ENCODE measurements at places on chromosomes 4 and X.

GRCh38 chrX:10280071-10280470 is 123.3 kb downstream of the CLCN4 start:
- DNase-seq = no peak

DNA sequence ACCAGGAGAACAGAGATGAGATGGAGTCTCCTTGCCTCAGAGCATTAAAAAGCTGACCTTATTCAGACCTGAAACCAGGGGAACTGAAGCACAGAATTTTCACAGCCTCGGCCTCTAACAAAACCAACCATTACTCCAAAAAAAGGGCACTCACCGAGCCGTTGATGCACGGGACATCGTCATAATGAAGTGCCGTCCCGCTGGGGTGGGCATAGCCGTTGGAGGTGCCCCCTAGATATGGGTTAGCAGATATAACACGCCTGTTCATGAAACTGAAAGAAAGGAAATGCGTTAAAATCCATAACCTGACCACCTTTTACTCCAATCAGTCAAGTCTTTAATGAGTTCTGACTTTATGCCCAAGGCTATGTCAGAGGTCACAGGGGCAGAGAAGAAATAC is 153.6 kb downstream of the AFAP1 start:
- DNase-seq = no peak

DNA sequence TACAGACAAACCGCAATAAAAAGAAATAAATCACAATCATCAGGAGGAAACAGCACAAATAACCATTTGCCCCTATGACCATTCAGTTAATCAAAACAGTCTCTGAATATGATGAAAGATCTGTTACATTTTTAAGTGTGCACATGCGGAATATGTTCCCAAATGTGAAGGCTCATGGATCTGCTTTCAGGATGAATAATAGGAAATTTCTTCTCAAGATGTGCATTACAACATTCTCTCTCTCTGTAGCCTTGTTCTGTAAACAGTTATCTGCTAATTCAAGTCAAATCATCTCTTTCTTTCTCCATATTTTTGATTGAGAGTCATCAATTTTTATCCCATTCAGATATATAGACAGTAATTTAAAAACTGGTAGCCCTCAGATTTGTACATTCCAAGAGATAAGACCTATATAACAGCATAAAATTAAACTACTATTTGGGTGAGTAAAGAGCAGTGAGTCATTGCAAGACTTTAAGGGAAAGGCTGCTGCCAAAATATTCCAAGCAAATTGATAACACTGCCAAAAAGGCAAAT is 433.9 kb upstream of the ATOH1 start:
- no peak for DNase-seq

- DNase-seq = no peak
Measured at GRCh38 chrX:116694046-116694445, 231.3 kb upstream of the CT83 start.

DNA sequence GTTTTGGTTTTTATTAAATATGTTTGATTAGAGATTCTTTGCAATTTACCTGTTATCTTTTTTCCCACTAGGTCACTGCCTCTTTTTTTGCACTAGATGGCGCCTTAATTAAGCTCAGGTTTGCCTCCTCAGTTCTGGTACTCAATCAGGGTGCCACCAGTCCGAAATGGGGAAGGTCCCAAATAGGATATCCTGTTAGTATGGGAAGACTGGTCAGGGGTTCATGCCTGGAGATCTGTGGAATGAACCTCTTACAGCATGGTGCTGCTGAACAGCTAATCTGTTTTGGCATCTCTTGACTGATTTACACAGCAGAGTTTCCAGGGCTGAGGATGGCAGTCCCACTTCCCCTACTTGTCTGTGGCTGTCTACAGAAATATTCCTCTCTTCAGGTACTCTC is 24.2 kb upstream of the VSIG1 start:
- DNase-seq = no peak

- no peak for DNase-seq
Measured at GRCh38 chrX:148354916-148355315, 145.5 kb upstream of the AFF2 start.

GRCh38 chrX:54357414-54358377 is at the start of gene WNK3:
WNK3 (minus strand) TSS chrX:54358046.
- peak; percentile 63 for DNase-seq

- no peak for DNase-seq
Measured at GRCh38 chr4:101086801-101087586, 260.3 kb downstream of the PPP3CA start.

DNA sequence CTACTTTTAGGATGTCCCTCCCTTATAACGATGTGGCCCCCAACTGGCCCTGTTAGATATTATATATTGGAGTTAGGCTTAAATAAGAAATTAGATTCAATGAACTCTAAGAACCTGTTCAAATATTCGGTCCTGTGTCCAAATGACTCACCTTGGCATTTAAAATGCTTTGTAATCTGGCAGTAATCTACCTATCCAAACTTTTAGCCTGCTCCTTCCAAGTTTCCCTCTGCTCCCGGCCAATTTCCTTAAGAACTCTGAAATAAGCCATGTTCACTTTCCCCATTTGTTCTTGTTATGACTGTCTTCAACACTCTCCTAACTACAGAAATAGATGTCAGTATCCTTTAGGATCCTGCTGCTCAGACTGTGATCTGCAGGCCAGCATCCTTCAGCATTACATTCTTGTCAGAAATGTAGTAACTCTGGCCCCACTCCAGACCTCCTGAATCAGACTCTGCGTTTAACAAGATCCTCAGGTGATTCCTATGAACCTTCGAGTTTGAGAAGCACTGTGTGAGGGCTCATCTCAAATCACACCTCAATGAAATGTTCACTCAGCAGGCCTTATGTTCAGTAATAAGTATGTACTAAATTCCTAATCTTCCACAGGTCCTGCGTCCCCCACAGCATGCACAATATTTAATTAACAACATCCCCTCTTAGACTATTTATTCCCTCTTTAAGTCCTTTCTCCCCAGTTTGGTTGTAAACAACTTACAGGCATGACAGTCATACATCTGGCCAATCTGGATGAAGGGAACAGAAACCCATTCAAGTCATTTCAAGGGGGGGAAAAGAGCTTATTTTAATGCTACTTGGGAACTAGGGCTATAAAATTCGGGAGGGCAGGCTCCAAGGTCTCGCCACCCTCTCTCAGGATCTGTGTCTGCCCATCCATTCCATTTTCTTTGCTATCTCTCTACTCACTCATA is 3.0 kb downstream of the ATP8A1 start:
- DNase-seq = no peak

DNA sequence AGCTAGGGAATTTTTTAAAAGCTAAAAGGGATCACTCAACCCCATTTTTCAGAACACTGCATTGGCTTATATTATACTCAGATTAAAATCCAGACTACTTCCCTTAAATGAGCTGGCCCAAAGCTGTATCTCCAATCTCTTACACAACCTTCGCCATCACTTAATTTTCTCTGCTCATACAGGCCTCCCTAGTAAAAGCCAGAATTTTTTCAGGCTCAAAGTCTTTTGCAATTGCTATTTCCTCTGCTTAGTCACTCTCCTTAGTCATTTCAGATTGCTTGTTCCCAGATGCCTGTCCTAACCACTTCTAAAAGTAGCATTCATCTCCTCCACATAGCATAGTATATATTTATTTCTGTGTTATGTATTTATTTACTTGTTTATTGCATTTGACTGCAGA is 1587.9 kb upstream of the ADGRL3 start:
- DNase-seq = no peak

GRCh38 chr4:110049951-110050925 is 137.6 kb downstream of the EGF start:
- DNase-seq = peak; percentile 63

Data from activated CD8-positive, alpha-beta memory T cell treated with anti-CD3 and anti-CD28 coated beads, Interleukin-2, amount 50 U/mL, for 48 hours (primary cell).